Fibroblast of skin of scalp (primary cell): ENCODE measurements at places on chromosomes 2 and 18.

DNA sequence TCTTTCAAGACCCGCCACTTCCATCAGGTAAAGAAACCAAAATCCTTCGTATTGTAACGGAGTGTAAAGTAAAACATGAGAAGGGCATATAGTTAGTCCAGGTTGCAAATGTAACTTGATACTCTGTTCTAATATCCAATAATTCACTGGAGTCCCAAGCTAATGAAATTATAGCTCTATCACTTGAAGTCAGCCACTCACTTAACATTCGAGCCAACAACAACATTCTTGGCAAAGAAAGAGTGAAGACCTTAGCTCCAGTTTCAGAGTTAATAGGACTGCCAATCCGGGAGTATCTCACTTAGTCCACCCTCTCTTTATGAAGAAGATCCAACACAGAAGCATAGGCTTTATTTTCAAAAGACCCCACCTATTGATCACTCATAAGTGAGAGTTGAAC, 298.0 kb upstream of the SOX11 start:
- no peak for DNase-seq

DNA sequence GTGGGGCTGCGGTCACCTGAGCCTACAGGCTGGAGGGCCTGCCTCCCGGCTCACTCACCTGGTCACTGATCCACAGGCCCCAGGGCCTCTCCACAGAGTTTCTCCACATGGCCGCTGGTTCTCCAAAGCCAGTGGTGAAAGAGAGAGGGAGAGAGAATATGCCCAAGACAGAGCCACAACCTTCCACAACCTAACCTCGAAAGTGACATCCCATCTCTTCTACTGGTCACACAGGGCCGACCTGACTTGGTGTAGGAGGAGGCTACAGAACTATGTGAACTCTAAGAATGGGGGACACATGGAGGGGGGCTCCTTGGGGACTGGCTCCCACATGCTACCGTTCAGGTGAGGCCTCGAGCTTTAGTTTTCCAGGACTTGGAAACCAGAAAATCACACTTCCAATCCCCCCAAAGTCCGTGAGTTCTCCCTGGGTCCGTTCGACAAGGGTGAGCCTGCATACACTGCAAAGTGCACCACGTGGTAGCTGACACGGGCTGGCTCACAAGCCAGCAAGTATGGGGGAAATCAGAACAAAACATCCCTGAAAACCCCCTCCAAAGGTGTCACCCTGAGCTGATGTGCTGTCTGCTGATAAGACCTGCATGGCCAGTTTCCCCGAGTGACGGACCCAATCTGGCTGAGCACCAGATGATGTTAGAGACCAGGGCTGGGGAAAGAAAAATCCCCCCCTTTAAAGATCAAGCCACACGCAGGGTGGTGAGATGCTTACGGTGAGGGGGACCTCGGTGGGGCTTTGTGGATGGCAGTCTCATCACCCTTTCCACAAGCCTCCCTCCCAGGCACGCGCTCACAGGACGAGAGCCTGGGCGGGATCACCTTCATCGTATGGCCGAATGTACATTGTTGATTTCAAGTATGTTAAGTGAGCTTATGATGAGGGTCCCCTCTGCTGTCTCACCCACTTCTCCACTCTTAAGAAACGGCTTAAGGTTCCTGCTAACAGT, 54.2 kb upstream of the SEMA4C start:
- no peak for DNase-seq

DNA sequence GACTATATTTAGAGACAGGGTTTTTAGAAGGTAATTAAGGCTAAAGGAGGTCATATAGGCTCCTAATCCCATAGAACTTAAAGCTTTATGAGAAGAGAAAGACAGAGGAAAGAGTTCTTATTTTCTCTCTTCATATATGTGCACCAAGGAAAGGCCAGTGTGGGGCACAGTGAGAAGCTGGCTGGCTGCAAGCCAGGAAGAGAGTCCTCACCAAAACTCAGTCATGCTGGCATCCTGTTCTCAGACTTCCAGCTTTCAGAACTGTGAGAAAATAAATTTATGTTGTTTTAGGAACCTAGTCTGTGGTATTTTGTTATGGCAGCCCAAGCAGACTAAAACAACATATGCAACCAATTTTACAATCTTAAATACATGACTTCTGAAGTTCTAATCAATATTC, 31.5 kb upstream of the ATIC start:
- DNase-seq: peak; percentile 46

DNA sequence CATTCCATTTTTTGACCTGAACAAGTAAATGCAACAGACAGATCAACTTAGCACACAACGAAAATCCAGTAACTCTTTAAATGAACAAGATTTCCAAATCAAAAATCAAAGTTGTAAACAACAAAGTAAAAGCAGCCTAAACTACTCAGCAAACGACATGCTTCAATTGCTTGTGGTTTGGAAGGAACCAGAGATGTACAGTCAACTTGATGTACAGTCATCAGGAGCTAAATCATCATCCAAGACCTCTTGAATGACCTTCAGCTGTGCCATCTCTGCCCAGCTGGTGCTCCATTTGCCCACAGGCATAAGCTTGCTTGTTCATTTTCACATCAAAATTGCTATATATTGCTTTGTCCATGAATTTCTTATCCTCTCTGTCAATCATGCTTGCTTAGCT, 109.8 kb downstream of the UPP2 start:
- no peak for DNase-seq

- DNase-seq: no peak
Observed at GRCh38 chr2:168649105-168649504, 153.3 kb upstream of the NOSTRIN start.

- no peak for DNase-seq
Observed at GRCh38 chr2:234966340-234966739, 14.5 kb downstream of the SH3BP4 start.
